Femur (tissue), 1 donor: ENCODE measurements at places on chromosomes 11 and 22.

DNA sequence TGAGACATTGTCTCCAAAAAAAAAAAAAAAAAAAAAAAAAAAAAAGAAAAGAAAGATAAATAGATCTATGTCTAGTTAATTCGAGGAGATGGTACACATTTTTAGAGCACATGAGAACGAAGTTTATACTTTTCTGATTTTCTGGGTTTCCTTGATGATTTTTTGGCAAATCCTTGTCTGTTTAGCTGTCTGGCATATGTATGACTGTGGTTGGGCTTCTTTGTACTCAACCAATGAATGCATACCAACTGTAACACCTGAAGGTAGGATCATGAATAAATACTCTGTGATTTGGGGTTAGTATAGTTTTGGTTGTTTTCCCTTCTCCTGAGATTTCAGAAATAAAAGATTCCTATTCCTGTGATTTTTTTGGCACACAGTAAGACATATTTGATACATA lies 63.1 kb downstream of the ARHGEF12 start:
- no peak for DNase-seq

- DNase-seq, result no peak
These were observed 31.7 kb downstream of the TEAD1 start for GRCh38 chr11:12705874-12706273.

- DNase-seq, result no peak
These were observed 41.8 kb downstream of the TMPRSS5 start for GRCh38 chr11:113664069-113664980.

DNA sequence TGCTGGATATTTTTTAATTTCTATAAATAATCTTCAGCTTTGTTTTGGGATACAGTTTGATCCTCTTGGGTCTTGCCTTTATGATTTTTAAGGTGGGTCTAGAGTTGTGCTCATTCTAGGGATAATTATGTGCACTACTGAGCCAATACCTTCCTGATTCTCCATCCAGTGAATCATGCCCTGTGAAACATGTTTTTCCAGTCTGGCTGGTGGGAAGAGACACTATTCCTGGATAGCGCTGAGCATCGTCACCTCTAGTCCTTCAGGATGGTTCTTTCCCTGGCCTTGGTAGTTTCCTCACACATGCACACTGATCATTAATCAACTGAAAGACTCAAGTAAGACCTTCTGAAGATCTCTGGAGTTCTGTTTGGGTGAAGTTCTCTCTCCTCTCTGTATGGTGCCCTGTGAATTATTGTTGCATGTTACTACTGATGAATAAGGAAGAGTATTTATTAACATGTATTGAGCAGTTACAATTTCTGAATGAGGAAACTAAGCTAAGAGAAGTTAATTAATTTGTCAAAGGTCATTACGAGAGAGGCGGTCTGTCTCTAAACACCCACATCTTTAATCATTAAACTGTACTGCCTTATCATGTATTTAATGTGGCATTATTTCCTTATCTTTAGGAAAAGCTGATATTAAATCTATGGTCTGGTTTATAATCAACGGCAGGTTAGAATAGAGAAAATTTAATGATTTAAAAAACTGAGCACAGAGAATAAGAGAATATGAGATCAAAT lies 39.1 kb upstream of the LIPT2 start:
- DNase-seq, result no peak

DNA sequence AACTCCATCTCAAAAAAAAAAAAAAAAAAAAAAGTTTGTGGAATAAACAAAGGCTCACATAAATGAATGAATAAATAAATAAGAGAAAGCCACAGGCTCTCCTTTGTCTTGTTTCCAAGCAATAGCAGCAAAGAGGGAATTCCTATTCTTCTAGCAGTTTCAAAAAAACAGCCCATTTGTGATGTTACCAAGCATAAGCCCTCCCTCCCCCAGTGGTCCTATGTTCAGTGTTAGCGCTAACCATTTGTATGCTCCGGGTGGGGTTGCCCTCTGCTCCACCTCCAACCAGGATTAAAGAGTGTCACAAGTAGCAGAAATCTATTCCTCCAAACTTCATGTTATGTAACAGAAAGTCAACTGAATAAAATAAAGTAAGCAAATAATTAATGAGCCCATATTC lies 1215.0 kb upstream of the TENM4 start:
- DNase-seq, result no peak

DNA sequence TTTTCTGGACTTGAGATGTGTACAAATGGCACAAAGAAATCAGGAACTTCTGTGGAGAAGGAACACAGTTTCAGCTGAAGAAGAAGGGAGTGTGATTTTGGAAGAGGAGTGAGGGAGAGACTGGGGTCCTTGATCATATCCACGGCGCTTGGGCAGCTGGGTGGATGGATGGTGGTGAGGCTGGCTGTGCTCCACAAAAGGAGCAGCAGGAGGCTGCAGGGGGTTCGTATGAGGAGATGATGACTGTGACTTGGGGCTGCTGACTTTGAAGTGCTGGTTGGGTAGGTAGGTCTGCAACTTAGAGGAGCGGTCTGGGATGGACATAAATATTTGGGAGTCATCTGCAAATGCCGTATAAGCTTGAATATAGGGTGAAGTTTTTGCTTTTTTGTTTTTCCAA lies 1.3 kb upstream of the DCHS1 start:
- DNase-seq, result no peak

DNA sequence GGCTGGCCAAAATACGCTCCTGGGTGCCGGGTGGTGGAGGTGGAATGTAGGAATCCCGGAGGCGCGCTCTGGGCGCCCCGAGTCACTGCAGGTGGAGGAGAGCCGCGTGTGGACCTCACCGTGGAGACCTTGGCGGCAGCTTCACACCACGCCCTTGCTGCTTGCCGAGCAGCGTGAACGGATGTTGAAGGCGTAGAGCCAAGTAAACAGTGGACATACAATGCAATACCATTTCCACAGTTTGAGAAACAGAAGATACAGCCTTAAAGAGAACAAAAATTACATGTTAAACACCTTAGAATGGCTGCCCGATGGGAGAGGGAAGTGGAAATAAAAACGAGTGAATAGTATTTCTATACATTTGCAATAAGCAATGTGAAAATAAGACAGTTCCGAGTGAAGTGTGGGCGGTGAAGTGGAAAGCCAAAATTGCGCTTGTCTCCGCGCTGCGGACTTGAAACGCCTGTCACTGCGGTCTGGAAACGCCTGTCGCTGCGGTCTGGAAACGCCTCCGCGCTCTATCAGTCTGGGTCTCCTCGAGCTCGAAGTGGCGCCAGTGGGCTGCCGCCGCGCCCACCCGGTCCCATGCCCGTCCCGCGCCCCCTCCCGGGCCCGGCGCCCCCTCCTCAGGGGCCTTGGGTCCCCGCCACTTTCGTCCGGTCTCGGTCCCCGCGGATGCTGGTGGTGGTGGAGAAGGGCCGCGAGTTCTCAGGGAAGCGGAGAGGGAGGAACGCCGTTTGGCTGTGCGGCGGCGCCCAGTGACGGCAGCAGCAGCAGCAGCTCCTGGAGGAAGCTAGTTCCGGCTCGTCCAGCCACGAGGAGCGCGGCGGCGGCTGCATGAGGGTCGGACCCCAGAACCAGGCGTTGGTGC lies 1.6 kb downstream of the NCR3LG1 start:
- peak; percentile 85 for DNase-seq

GRCh38 chr22:25566898-25567235 lies 2.4 kb downstream of the GRK3 start:
- no peak for DNase-seq

DNA sequence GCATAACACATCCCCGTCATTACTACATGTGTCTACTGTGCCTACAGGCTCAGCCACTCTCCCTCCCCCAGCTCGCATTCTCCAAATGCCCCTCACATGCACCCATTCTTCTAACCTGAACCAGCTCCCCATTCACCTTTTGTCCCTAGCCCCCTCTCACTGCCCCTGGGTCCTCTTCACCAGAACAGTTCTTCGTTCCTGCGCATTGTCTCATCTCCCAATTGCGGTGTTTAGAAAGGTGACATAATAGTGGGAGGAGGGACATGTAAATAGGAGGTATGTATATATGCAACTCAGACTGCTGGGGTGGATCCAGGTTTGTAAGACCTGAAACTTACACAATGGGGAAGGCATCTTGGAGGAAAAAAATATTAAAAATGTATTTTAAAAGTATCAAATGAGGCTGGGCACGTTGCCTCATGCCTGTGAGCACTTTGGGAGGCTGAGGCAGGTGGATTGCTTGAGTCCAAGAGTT lies 4.7 kb upstream of the VSIG2 start:
- no peak for DNase-seq

GRCh38 chr11:126163074-126163700 lies 48.3 kb downstream of the RPUSD4 start:
- DNase-seq, result peak; percentile 50

DNA sequence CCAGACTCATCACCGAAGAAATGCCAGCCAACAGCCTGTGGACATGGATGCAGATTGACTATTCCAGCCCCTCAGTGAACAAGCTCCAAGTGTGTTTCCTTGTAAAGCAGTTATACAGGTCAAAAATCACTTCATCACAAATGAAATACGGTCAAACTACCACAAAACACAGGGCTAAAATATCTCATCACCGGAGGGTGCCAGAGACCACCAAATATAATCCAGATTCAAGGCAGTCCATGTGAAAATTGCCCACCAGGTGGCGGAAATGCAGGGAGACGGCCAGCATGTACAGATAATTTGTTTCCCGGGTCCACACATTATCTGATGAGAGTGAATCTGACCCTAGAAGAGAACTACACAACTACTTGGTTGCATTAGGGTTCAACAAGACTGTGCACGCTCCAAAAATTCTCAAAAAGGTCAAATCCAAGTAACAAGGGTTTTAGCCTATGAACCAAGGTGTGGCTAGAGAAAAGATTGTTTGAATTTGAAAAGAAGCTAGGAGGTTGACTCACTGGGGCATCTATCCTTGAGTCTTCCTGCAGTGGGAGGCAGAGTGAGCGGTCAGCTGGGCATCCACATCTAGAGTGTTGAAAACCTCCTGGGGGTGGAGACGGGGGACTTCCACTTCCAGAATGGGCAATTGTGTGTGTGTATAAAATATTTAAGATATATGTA lies 71.7 kb downstream of the IGLL5 start:
- peak; percentile 87 for DNase-seq

DNA sequence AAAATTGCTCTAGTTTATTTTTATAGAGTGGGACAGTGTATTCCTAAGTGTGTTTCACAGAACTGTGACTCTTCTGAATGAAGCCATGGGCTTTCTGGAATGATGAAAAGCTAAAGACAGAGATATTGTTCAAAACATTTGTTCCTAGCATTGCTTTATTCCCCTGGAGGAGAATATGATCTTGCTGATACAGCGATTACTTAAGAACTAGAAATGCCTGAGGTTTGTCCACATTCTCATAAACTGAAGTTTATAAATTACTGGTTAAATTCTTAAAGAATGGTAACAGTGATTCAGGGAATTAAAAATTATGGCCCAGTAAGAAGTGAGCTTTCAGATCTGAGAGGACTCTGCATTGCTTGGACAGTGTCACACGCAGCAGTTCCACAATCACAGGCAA lies 690.3 kb downstream of the FAM181B start:
- DNase-seq, result no peak

- peak; percentile 53 for DNase-seq
These were observed 1217.9 kb downstream of the LRRC4C start for GRCh38 chr11:40241524-40242051.

- no peak for DNase-seq
These were observed 41.1 kb downstream of the PPFIA1 start for GRCh38 chr11:70311616-70312015.

- no peak for DNase-seq
These were observed 6.8 kb downstream of the TMEM121B start for GRCh38 chr22:17114173-17114897.

GRCh38 chr11:65419460-65419771 lies 3.2 kb upstream of the NEAT1 start:
- DNase-seq, result no peak

DNA sequence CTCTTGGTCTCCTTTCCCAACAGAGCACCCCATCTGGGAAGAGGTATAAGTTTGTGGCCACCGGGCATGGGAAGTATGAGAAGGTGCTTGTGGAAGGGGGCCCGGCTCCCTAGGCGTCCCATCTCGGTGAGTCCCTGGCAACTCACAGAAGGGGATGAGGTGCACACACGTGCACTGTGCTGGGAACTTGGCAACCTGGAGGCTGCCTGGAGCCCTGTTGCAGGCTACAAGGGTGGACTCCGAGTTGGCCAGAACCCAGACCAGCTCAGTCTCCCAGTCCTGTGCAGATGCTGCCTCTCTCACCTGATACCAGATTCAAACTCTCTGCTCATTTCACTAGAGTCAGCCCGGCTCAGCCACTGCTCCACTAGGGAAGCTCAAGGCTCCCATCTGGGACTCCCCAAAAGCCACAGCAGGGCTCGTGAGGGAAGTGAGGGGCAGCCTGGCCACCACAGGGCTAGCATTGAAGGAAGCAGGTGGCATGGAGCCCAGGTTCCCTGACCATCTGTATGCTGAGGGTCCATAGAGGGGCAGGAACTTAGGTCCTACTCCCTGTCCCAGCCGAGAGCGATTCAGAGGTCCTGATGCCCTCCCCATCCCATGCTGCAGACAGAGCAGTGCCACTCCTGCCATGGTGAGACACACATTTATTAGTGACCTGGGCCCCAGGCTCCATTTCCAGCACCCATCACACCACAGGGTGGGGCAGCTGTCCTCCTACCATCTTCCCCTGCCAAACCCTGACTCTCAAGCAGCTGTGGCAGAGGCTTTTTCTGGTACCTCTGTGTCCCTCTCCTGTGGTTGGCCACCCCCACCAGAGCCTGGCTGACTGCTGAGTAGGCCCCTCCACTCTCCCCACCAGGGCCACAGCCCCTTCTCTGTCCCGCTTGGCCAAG lies 4.0 kb downstream of the PRR33 start:
- peak; percentile 20 for DNase-seq

- no peak for DNase-seq
These were observed 18.6 kb downstream of the PPP6R2 start for GRCh38 chr22:50361688-50362087.

GRCh38 chr11:62545437-62546243 lies 966 bp downstream of the AHNAK start:
- DNase-seq, result peak; percentile 97

DNA sequence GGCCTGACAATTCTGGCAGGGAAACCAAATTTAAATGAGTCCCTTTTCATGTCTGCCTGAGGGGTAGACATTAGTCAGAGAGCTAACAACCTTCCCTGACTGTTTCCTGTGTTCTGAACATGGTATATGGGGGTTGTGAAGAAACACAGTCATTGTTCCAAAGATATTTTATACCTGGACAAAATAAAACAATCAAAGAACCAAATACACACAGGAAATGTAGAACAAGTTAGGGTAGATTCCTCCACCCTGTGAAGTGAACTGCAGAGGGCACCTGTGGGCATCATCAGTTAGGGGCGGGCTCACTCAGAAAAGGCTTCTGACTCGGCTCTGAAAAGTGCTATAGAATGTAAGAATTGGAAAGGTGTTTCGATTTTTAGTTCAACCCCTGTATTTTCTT lies 231.9 kb upstream of the CADM1 start:
- no peak for DNase-seq

GRCh38 chr11:115897707-115898106 lies 393.5 kb upstream of the CADM1 start:
- no peak for DNase-seq
